ENCODE measurements at places on chromosomes 1 and 21. TPM values are rescaled to one million over a fixed set of nuclear protein-coding genes. Genes with fewer than 3 reads are reported as not detected.

SLC45A3 gene
- total RNA-seq, result 3.6 TPM

OXCT2 gene
- total RNA-seq, result 1.2 TPM

OLIG2 gene
- not detected for total RNA-seq

RCSD1 gene
- total RNA-seq, result 14.1 TPM

DISC1 gene
- 10.9 TPM for total RNA-seq

SPRR2A gene
- not detected for total RNA-seq

NKAIN1 gene
- total RNA-seq, result not detected

- DNase-seq, result no peak
Measured at GRCh38 chr1:219439376-219439775, 173.5 kb downstream of the ZC3H11B start.

GRCh38 chr1:182679684-182680083 is 4.7 kb downstream of the RGS8 start:
- DNase-seq, result no peak

GRCh38 chr1:83418558-83418957 is 580.4 kb downstream of the TTLL7 start:
- no peak for DNase-seq

GRCh38 chr1:229153955-229154548 is 116.9 kb upstream of the RAB4A start:
- no peak for DNase-seq

GRCh38 chr1:234610061-234610665 is at the start of gene IRF2BP2:
TSS of gene IRF2BP2 (minus strand) at chr1:234610178. CDS start at chr1:234609494, 684 bp downstream.
- DNase-seq, result peak; percentile 94

DNA sequence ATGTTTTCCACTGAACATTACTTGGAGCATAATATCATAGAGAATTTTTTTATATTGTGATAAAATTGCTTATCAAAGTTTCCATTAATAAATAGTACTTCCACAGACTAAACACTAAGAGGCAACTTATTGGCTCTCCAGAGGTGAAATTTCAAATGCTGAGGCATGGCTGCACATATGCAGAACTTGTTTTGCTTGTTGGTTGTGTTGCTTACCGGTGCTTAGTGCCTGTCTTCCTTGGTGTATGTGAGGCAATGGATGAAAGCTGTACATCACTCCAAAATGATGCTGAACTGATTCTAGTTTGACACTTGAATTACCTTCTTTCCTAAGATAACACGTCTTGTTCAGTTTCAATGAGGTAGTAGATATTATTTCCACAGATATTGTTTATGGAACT is 29.8 kb upstream of the GPR52 start:
- no peak for DNase-seq

DNA sequence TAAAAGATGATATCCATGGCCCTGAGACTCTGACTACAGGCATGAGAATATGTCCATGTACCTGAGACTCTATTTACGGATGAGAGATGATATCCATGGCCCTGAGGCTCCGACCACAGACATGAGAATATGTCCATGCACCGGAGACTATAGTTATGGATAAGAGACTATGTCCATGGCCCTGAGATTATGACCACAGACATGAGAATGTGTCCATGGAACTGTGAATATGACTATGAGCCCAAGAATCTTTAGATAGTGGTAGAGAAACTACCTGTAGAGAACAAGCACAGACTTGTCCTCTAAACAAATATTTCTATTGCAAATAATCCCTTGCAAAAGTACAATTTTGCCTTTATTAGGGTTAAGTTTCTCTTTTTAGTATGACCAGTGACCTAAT is 263.2 kb downstream of the PCP4 start:
- DNase-seq, result no peak

GRCh38 chr21:46295177-46295770 is 9.1 kb downstream of the YBEY start:
- no peak for DNase-seq

GRCh38 chr1:156376146-156376545 is 7.1 kb downstream of the RHBG start:
- no peak for DNase-seq
